ENCODE measurements at places on chromosomes 2 and 18.
A peak's percentile ranks its signal among the peaks of the same experiment; 100 is the strongest.

DNA sequence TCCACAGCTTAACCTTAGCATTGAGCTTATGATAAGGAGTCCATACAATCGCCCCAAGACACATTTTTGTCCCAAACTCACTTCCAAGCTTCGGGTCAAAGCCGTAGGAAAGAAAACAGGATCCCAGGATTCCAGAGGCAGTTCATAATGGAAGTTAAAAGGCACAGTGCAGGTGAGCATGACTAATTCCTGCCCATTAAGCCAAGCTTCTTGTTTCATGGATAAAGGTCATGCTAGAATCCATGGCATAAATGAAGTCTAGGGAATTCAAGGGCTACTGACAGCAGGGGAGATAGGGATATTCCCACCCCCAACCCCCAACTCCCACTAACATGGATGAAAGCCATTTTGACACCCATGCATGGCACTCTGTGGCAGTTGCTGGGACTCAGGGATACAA, 10.2 kb upstream of the INPP4A start:
- no peak for DNase-seq

- no peak for DNase-seq
Observed at GRCh38 chr2:54478899-54479298, 22.8 kb downstream of the SPTBN1 start.

DNA sequence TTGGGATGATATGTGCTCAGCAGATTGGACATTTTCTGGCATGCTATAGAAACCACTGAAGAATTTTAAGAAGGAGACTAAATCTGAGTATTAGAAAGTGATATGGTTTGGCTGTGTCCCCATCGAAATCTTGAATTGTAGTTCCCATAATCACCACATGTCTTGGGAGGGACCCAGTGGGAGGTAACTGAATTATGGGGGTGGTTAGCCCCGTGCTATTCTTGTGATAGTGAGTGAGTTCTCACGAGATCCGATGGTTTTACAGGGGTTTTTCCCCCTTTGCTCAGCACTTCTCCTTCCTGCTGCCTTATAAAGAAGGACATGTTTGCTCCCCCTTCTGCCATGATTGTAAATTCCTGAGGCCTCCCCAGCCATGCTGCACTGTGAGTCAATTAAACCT, 535.9 kb upstream of the VRK2 start:
- no peak for DNase-seq

DNA sequence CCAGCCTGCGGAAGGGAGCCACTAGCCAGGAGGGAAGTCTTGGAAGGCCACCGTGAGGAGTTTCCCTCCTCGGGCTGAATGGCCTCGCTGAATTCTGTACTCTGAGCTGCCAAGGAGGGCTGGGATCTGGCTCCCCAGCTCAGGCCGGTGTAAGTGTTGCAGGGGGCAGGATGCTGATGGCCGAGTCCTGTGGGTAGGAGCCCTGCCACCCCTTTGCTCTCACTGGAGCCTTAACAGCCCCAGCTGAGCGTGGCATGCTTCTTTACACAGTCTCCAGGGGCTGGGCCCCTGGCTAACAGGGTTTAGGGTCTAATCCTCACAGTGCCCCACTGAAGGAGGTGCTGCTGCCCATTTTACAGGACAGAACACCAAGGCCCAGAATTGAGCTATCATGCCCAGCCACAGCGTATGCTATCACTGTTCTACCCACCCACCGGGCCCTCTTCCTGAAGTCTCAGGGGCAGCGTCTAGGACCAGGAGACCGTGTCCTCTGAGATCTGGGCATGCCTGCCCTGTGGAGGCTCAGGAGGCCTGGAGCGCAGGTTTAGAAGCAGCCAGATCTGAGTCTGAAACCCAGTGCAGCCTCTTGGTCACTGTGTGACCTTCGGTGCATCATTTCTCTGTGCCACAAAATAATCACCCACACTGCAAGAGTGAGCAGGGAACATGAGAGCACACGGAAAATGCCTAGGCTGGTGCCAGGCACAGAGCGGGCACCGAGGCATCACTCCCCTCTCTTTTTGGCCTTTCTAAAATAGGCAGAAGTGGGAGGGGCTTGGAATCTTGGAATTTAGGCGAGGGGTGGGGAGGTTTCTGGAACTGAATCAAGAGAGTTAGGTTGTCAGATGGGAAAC, 42.9 kb downstream of the TMEM37 start:
- DNase-seq: no peak

DNA sequence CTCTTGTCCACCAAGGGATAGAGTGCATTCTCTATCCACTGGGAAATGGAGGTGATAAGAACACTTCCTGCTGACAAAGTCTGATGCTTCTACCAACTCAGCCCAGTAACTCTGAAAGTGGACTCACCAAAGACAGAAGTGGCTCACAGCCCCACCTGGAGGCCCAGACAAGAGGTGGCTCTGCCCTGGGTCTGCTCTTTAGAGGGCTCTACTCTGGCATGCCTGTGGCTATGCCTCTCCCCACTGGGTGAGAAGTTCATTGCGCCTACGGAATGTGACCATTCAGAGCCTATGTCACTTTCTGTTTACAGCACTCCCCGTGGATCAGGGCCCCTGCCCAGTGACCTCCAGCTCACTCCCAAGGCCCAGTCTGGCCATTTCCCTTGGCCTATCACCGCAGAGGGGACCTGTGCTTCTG, 13.5 kb upstream of the XDH start:
- DNase-seq: no peak

GRCh38 chr2:78780256-78780655, 245.2 kb upstream of the REG3G start:
- peak; percentile 76 for DNase-seq

GRCh38 chr2:125280265-125280664, 1255.2 kb downstream of the CNTNAP5 start:
- DNase-seq: peak; percentile 44

DNA sequence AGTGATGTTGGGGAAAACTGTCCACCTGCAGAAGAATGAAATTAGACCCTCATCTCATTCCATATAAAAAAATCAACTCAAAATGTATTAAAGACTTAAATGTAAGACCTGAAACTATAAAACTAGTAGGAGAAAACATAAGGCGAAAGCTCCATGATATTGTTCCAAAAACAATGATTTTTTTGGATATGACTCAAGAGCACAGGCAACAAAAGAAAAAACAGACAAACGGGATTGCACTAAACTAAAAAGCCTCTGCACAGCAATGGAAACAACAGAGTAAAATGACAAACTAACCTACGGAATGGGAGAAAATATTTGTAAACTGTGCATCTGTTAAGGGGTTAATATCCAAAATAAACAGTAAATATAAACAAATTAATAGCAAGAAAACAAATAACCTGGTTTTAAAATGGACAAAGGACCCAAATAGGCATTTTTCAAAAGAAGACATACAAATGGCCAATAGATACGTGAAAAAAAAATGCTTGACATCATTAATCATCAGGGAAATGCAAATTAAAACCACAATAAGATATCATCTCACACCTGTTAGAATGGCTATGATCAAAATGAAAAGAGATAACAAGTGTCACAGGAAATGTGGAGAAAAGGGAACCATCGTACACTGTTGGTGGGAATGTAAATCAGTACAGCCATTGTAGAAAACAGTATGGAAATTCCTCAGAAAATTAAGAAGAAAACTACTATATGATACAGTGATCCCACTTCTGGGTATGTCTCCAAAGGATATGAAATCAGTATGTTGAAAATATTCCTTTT, 26.6 kb downstream of the LRRFIP1 start:
- DNase-seq: no peak

DNA sequence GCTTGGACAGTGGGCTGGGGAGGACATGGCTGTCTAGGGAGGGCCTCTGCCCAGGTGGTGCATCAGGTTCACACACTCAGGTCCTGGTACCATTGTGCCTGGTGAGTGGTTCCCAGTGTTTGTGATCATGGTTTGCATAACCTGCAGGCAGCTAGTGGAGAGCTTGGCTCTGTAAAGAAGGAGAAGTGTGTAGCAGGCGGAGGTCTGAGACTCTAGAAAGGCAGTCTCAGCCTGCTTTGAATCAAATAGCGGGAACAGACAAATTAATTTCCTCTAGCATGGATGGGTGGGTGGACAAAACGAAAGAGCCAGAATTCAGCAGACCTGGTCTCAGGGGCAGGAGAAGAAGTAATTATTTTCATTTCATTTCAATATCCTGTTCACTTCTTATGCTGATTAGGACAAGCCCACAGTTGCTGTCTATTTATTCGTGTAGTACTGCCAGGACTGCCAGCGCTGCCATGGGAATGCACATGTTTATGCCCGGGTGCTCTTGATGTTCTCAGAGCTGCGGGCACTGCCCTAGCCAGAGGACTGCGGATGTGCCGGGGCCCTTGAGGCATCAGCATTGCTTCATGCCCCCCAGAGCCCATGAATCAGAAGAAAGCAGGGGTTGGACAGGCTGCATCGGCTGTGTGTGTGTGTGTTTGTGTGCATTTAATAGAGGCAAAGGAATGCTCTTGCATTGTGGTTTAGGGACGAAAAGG, 45.4 kb upstream of the DLX2 start:
- no peak for DNase-seq

DNA sequence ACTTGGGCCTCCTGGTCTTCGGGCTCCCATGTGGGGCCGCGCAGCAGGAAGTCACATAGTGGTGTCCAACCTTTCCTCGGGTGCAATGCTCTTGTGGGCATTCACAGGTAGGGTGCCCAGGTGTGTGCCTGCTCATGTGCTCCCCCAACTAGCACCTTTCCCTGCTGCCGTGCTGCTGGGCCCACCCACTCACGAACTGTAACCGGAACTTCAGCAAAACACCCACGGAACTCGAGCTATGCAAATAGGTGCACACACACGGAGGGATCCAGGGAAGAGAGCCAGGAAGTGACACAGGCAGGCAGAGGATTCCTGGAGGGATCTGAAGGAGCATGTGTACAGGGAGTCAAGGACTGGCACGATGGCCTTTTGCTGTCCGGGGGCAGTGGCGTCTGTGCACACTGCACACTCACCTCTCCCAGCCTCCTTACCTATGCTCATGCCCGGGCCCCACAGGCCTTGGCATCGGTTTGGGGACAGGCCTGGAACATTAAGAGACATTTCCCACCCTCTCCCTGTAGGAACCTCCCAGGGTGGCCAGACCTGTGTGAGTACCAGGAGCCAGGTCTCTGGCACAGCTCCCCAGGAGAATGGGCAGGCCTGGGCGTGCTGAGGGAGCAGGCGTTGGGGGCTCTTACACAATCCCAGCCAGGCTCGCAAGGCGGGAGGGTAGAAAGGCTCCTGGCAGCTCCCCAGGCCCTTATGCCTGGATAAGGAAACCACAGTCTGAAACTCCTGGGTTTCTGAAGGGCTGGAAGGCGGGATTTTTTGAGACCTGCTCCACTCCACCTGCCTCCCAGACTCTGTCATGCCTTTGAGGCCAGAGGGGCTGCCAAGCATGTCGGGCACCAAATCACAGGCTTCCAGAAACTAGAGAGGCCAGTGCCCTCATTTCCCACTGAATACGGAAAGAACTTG, 6.6 kb upstream of the PTMA start:
- DNase-seq: peak; percentile 90

GRCh38 chr2:220646424-220646823, 925.7 kb downstream of the EPHA4 start:
- DNase-seq: no peak

- DNase-seq: no peak
Observed at GRCh38 chr2:207141386-207141785, 24.4 kb downstream of the KLF7 start.

GRCh38 chr2:148989882-148990493, 48.5 kb upstream of the LYPD6B start:
- DNase-seq: peak; percentile 74

GRCh38 chr2:24935145-24935544, 15.1 kb upstream of the ADCY3 start:
- no peak for DNase-seq

DNA sequence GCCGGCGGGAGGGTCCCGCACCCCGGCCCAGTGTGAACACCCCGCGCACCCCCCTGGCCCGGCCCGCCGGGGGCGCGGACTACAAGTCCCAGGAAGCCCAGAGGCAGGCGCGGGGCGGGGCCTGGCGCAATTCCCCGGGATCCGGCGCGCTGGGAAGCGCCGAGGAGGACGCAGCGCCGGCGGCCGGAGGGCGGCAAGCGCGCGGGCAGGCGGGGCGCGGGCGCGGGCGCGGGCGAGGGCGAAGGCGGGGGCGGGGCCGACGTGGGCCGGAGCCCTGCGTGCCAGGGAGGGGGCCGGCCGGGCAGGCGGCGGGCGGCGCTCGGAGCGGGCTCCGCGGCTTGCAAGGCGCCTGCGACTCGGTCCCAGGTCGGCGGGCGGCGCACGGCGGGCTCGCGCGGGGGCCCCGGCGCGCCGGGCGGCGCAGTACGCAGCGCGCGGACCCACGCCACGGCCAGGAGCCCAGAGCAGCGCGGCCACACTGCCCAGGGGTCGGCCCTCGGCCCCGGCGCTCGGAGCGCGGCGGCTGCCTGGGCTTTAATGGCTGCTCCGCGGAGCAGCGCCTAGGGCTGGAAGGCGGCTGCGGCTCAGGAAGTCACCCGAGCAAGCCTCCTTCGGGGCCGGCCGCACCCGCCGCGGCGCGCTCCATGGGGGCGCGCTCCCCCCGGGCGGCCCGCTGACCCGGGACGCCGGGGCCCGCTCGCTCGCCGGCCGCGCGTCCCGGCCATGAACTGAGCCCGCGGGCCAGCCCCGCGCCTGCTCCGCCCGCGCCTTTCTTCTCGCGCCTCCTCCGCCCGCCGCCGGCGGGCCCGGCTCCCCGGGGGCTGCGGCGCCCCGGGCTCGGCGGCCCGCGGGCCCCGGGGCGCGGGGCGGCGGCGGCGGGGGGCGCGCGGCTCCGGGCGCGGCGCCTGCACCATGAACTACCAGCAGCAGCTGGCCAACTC, at the start of gene AGAP1:
Gene AGAP1, plus strand, starts transcription at position 269 of the 941 bp plus-strand sequence.
- DNase-seq: peak; percentile 82

DNA sequence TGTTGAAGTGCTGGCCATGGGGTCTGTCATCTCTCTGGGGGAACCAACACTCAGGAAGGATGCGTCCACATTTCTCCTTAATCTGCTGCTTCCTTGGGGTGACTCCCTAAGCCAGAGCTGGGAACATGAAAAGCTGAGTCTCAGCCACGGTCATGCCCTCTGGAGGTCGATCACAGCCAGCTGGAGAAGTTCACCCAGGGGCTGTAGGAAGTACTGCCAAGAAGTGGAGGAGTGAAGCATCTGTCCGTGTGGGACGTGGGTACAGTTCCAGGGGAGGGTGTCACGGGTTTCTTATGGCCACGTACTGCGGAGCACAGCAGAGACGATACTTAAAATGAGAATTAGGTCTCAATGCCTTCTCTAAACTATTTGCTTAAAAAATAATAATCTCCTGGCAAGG, 42.4 kb upstream of the IGFBP2 start:
- no peak for DNase-seq

GRCh38 chr2:216274194-216274840, 98.0 kb downstream of the MARCHF4 start:
- no peak for DNase-seq

- no peak for DNase-seq
Observed at GRCh38 chr2:213108308-213108707, 43.1 kb downstream of the IKZF2 start.

Data from NCI-H1105 (cell line).